CD4-positive, alpha-beta T cell treated with Interferon alpha-2 for 1 hour (primary cell): ENCODE measurements at places on chromosomes 5 and 9.

GRCh38 chr5:165242646-165243045 is 1737.2 kb downstream of the MAT2B start:
- no peak for DNase-seq

GRCh38 chr5:50767588-50767987 is 101.2 kb downstream of the PARP8 start:
- DNase-seq, result no peak

GRCh38 chr5:14495301-14495700 is 86.3 kb upstream of the OTULINL start:
- DNase-seq, result no peak

- no peak for DNase-seq
Measured at GRCh38 chr5:135489466-135490244, 37.5 kb upstream of the TIFAB start.

GRCh38 chr9:112091810-112092209 is 83.3 kb downstream of the SUSD1 start:
- no peak for DNase-seq

GRCh38 chr5:38585816-38586215 is 29.4 kb upstream of the LIFR start:
- no peak for DNase-seq

GRCh38 chr5:161966564-161966963 is 101.0 kb upstream of the GABRG2 start:
- no peak for DNase-seq
